Esophagus squamous epithelium (tissue), 5 donors: ENCODE measurements at places on chromosomes 6 and 20.

DNA sequence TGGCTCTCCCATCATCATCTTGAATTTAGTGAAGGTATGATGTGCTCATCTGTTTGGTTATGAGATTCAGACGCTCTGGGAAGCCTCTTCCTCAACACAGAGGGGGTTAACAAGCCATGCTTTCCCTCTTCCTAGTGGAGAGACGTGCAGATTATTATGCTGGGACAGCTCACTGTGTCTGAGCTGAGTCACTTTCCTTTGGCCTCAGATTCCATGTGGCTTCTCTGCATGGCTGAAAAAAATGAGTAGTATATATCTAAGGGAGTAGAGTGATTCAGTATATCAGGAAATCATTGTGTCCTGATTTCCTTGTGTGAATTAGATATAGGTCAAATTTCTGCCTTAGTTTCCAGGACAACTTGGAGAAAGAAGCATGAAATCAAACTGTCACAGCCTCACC lies 52.6 kb downstream of the FIG4 start:
- no peak for DNase-seq

DNA sequence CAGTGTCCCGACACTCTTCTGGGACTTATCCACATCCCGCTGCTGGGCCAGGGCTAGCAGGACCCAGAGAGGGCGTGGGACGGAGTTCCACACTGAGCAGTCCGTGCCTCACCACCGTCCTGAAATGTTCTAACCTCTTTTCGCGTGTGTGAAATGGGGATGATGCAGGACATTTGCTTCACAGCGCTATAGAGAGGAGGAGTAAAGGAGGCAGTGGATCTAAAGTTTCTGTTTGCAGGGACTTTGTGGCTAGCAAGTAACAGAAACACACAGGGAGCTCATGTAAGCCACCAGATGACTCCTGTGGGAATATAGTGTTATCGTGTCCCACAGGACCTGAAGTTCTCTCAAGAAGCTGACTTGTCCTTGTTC lies 634 bp downstream of the ITPA start:
- DNase-seq, result no peak

DNA sequence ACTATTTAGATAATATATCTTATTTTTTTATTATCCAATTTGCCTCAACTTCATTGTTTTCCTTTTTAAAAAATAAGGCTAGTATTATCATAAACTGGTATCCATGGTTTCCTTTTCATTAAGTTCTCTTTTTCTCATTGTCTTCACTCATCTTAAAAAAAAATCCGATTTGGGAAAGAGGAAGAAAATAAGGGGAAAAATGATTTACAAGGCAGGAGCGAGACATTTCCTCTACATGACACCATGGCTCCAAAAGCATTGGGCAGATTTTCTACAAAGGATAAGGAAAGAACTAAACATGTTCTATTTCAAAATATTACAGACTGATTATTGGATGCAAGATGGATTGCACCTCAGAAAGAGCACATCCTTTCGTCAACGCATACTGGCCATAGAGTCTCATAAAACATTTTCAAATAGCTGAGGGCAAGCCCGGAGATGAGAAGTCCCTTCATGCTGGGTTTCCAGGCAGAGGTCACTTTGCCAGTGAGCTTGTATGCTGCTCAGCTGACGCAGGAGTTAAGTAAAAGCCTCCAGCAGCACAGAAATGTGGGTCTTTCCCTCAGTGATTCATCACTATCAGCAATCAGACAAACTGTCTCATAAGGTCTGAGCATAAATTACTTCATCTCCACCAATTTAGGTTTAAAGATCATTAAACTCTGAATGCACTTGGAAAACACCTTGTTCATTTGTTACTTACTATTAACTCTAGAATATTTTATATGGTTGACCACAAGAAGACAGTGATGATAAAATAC lies 129.0 kb upstream of the TNFAIP3 start:
- no peak for DNase-seq

DNA sequence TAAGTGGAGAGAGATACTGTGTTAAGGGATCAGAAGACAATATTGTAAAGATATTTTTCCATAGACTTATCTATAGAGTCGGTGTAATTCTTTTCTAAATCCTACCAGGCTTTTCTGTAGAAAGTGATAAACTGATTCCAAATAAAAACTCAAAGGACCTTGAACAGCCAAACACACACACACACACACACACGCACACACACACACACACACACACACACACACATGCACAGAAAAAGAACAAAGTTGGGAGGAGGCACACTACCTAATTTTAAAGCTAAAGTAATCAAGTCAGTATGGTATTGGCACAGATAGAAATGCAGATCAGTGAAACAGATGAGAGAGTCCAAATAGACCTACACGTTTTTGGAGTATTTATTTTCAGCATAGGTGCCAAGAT lies 456.2 kb downstream of the CDC5L start:
- DNase-seq, result no peak

GRCh38 chr20:472889-473292 lies 10.6 kb upstream of the TBC1D20 start:
- DNase-seq, result no peak

DNA sequence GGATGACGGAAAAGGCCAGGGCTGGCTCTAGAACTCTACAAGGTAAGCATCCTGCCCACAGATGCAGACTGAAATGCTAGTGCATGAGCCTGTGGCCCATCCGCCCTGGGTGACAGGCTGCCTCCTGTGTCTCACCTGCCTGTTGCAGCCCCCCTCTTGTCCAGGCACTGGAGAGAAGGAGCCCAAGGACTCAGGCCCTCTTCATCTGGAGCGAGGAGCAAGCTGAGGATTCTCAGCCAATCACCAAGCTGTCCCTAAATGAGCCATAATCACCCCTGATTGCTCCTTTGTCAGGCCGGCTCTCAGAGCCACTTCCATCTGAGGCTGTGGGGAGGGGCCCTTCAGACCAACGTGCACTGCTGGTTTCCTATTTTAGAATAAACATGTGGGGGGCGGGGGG lies 10.0 kb upstream of the SLC32A1 start:
- DNase-seq, result no peak

GRCh38 chr6:31587791-31588777 lies 2.0 kb downstream of the LST1 start:
- no peak for DNase-seq

GRCh38 chr6:27138837-27139755 lies 108.4 kb upstream of the PRSS16 start:
- no peak for DNase-seq

GRCh38 chr20:51417250-51418136 lies 125.0 kb downstream of the NFATC2 start:
- no peak for DNase-seq

- DNase-seq, result no peak
These were observed 27.1 kb upstream of the MICB start for GRCh38 chr6:31470801-31471200.

GRCh38 chr20:9940329-9940728 lies 94.5 kb upstream of the ANKEF1 start:
- no peak for DNase-seq

- no peak for DNase-seq
These were observed 182.0 kb downstream of the ZDHHC14 start for GRCh38 chr6:157562997-157563396.

DNA sequence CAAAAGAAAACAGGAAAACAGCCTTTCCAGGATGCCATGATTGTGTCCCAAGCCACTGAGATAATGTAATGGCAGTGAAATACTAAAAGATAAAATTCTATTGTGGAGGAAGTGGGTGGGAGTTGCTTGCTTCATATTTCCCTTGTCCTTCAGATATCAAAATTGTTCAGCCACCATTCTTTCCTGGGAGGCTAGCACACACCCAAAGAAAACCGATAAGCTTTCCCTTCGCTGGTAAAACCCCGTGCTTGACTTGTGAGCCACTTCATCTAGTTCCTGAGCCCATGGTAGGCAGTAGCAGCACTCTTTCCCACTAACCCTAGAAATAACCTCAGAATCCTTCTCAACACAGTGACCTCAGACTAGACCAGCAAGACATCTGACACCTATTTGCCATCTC lies 357.4 kb upstream of the PLCB4 start:
- no peak for DNase-seq
